ENCODE measurements at places on chromosomes 7 and 10.

GRCh38 chr7:143954544-143954943 lies at the start of gene OR2F1:
Gene OR2F1, plus strand, starts transcription at chr7:143954844. Its CDS starts 5,127 bp downstream, at chr7:143959971.
- DNase-seq, result no peak

DNA sequence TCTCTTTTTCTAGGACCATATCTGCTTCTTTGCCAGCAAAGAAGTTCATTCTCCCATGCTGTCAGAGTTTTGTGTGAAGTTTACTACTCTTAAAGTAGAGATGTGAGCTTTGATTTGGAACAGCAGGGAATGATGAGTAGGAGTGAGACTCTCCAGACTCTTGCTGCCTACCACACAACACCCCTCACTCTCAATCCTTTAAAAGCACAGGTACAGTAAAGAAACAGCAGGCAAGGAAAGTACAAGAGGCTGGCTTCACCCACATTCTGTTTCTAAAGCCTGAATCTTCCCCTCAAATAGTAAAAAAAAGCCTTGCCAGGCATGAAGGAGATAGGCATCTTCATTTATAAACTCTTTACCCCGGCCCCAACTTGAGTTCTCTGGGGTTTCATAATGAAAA lies 97.3 kb downstream of the ARMH3 start:
- DNase-seq, result no peak

DNA sequence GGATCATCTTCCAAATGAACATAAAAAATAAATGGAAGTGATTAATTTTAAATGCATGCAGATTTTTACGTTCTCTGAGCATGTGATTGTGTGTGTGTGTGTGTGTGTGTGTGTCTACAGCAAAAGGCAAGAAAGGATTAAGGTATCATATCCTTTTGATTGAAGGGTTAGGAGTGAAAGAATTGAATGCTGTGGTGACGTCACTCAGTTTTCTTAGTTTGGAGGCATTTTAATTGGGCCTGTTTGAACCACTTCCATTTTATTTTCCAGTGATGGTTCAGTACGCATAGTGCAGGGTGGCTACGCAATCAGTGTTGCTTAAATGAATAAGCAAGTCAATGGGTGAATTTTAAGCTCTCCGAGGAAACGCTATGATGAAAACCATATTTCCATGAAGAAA lies 31.3 kb downstream of the TACC2 start:
- no peak for DNase-seq

GRCh38 chr10:17007418-17007770 lies 122.2 kb downstream of the CUBN start:
- no peak for DNase-seq

- no peak for DNase-seq
These were observed 181.3 kb upstream of the FEZF1 start for GRCh38 chr7:122485856-122486255.

DNA sequence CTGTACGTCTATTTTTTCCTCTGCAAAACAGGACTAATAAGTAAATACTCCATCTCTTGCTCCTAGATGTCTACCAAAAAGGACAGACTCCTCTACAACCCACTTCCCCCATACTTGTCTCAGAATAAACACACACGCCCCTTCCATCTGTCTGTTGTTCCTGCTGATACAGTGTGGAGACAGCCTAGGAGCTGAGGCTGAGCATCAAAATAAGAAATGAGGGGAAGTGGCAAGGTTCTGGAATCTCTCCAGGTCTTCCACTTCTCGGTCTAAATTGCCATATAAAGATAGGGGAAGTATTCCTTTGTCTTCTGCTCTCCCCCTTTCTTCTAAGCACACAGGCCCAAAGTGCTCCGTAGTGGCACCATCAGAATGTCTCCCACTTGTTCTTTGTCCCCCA lies 30.8 kb upstream of the VSIR start:
- DNase-seq, result peak; percentile 96

DNA sequence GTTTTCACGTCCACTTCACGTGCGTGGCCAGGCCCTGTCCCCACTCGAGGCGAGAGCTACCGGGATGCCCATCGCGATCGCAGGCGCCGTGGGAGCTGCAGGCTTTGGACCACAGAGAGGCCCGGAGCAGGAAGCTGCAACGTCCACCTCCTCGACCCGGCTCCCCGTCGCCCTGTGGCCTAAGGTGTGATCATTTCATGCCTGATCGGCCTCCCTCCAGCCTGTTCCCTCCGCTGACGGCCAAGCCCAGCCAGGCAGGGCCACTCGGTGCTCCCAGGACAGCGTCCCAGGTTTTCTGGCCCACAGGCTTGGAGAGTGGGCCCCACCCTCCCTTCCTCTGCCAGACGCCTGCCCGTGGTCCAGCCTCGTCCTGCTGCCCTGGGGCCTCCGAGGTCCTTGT lies 19.6 kb downstream of the KNDC1 start:
- DNase-seq, result no peak
